ENCODE measurements at places on chromosomes 16 and 17.

- no peak for DNase-seq
Observed at GRCh38 chr17:80519091-80519781, 25.4 kb upstream of the RPTOR start.

DNA sequence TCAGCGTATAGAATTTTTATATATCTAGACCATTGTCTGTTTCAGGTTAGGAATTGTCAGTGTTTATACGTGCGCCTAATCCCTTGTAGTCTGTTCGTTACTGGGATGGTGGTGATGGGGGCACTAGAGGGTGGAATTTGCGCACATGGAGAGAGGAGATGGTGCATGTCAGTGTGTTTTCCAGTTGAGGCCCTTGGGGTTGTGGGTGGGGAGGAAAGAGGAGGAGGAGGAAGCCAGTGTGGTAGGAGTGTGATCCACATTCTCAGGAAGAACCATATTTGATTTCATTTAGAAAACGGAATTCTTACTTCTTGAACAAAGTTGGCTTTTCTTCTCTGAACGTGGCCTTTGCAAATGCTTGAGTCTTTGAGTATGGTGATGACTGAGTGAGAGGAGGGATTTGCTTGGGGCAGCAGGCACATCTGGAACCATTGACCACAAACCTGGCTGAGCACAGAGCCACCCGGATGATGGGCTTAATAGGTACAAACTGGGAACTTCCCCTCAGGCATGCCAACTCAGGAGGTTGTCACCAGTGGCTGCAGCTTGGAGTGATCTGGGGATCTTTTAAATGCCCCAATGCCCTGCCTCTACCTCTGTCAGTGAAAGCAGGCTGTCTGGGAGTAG is 98.9 kb downstream of the PRKCB start:
- no peak for DNase-seq

GRCh38 chr16:11334831-11335404 is 10.3 kb upstream of the RMI2 start:
- DNase-seq, result no peak

DNA sequence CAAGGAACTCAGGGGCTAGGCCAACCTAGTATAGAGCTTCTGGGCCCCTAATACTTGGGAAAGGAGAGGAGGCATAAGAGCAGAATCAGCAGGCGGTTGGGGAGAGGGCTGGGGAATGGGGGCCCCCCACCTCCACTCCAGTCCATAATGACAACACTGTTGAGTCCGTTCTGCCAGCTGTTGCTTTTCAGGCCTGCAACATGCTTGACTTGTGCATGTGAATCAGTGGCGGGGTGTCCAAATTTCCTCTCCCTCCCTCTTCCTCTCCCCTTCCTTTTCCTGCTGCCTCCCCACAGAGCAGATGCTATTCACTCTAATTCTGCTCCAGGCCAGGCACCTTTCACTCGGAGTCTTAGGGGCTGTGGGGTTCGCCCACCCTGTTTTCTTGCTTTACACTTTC is 31.7 kb downstream of the SGSM2 start:
- no peak for DNase-seq

GRCh38 chr16:65343556-65343955 is 221.7 kb upstream of the CDH11 start:
- DNase-seq, result no peak

DNA sequence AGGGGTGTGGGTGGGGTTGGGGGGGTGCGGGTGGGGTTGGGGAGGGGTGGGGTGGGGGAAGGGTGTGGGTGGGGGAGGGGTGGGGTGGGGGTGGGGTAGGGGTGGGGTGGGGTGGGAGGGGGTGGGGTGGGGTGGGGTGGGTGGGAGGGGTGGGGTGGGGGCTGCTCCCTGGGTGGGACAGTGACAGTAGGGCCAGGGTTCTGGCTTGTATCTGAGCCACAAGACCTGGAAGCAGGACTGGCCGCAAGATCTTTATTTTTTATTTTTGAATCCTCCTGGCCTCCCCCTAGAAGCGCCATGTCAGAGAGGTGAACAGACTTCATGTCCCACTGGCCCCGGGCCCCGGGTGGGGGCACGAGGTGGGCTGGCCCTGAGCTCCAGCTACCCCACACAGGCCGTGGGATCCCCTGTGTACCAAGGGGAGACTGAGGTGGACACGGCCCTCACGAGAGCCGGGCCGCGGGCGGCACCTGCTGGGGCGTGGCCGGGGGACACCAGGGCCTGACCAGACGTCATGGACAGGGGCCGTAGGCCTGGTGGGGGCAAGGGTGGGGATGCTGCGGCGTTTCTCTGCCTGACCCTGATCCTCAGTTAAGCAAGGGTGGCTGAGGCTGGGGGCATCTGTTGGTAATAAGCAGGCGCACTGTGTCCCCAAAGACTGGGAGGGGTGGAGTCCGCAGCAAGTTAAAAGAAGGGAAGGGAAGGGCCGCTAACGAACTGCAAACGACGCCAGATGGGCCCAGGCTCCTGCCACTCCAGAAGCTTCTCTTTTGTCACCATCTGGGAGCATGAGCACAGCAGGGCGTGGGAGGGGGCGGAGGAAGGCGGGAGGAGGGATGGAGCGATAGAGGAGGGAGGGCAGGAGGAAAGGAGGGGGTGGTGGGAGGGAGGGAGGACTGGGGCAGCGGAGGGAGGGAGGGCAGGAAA is 22.3 kb upstream of the PABPN1L start:
- no peak for DNase-seq

DNA sequence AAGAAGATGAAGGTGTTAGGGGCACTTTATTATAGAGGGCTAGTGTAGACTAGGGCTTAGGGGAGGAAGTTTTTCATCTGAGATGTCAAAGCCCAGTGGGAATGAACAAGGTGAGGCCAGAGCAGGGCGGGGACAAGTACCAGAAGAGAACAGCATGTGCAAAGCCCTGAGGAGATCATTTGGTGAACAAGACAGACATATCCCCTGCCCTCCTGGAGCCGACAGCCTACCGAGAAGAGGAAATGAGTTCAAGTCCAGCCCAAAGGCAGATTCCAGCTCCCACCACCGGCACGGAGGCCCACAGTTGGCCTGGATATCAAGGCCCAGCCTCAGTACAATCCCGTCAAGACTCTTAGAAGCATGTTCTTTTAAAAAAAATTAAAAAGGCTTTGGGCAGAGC is 61.1 kb downstream of the C16orf78 start:
- DNase-seq, result no peak

GRCh38 chr17:79991924-79992648 is 43.6 kb downstream of the TBC1D16 start:
- no peak for DNase-seq

All from CD8-positive, alpha-beta T cell (primary cell).